NAMALWA (cell line): ENCODE measurements at places on chromosomes 3 and 15.

DNA sequence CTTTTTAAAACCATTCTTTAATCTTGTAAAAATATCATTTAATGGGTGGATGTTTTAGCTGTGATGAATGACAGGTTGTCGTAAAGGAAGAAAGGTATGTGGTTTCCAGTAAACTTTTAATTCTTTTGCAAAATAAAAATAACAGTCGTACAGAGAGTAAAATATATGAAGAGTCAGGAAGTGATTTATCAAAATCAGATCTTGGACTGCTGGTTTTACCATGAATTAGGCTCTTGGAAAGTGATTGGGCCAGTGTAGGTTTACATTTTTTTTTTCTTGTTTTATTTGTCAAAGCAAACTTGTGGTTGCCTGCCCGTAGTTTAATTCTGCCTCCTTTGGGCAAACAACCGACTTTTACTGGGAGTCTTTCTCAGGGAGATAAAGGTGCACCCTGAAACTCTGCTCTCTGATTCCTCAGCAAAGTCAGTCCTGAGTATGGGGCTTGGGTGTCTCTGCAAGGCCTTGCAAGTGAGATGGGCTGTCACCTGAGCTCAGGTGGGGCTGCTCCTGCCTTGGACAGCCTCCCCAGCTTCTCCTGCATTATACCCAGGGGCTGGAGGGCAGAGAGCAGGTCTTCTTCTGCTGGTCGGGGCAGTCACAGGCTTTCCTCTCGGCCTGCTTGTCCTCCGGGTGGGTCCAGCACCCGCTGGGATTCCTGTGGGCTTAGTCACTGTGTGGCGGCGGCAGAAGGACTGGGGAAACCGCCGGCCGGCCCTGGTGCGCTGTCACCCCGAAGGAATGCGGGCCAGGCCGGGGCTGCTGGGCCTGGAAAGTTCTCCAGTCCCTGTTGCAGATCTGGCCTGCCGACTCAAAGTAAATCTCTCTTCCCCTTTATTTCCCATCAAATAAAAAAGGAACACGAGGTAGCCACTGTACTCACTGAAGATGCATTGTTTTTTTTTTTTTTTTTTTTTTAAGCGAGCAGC is 79.0 kb downstream of the IGF1R start:
- DNase-seq, result no peak

DNA sequence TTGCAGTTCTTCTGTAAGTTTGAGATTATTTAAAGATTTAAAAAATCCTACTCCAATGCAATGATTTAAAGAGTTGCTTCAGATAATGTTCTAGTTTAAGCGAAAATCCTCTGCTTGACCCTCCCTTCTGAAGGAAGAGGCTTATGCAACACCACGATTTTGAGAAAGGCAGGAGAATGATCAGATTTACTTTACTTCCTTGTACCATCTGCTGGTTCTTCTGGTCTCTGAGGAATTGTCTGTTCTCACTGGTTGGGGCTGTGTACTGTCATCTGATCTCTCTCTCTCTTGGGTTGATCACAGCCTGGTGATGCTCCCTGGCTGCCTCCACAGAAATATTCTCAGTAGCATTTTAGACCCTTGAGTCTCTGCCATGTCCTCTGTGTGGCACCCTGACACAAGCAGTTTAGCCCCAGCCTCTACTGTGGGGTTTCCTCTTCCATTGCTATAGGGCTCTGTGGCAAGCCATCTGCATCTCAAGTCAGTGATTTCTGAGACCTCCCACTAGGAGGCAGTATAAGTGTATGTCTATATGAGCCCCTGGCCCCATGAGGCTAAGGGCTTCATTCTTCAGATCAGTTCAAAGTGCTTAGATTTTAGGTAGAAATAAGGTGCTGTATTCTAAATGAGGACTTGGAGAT is 50.8 kb upstream of the PLAAT1 start:
- DNase-seq, result peak; percentile 65

DNA sequence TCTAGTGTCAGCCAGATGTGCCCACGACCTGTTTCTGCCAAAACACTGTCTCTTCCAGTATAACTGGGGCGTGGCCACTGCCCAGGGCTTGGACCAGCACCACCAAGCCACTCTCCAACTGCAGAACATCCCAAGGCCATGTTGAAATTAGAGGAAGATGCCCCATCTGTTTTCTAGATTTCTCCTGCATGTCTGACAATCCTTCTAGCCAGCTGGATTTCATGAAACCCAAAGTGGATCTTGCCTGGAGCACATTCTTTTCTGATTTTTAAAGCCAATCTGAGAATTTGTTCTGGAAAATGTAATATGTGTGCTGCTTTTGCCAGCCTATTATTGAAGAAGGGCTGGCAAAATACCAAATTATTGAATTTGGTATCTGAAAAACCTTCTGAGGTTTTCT is 182.5 kb downstream of the SLCO3A1 start:
- DNase-seq, result no peak

DNA sequence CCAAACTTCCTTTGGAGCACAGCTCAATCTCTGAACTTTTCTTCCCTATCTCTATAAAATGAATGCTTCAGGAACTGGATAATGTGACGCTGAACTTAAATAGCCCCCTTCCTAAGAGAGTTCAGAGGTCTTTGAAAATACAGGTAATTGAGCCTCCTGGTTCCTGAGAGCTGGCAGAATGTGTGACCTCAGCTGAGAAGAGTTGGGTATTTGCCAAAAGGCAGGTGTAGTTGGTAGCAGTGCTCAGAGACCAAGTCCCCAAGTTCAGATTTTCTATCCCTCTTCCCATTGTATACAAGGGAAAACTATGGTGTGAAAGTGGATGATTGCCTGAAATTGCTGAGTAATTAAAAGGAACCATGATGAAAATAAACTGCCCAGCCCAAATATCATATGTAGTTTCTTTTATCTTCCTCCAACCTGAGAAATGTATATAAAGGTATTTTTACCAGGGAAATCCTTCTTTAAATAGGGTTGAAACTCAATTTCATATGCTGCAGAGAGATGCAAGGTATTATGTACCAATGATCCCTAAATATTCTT is 154.6 kb upstream of the ICE2 start:
- DNase-seq, result no peak

GRCh38 chr3:100966807-100967206 is 26.4 kb downstream of the ABI3BP start:
- no peak for DNase-seq

DNA sequence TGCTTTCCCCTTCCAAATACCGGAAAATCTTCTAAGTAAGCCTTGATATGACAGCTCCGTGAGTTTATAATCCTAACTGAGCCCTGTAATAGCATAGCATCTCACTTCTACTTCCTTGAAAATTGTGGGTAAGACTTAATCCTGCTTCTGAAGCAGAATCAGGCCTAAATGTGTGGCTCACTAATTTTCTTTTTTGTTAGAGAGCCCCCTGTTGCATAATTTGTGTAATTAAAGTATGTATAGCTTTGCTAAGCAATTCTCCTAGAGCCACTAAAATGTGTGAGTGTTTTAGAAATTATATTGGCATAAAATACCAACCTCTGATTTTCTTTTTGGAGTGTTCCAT is 304.4 kb downstream of the FGF12 start:
- DNase-seq, result peak; percentile 27

DNA sequence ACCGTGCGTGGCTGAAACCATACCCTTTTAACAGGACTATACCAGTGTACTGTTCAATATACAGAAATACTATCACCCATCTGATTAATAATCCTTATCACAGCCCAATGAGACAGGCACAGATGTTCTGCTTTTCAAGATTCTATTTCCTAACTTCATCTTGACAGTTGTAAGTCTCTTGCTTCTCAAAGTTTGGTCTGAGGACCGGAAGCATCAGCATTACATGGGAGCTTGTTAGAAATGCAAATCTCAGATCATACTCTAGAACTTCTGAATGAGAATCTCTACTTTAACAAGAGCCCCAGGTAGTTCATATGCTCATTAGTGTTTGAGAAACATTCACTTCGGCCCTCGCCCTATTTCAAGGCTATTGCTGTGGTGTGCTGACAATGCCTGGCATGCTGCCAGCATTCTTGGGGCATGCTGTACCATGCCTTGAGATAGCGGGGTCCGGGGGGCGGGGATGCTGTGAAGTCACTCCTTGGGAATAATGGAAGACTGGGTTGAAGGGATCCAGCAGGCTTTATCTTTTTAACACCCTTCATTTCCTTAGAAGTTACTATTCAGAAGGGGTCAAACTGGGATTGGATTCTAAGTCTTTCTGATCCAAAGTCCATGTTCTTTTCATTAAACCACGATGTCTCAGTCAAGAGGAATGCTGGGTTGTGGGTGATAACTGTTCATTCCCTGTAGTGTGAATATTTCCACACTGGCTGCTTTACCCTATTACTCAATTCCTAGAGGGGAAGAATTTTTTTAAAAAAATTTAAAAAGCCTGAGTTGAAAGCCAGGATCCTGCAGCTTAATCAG is 194.7 kb downstream of the LPP start:
- DNase-seq, result no peak

DNA sequence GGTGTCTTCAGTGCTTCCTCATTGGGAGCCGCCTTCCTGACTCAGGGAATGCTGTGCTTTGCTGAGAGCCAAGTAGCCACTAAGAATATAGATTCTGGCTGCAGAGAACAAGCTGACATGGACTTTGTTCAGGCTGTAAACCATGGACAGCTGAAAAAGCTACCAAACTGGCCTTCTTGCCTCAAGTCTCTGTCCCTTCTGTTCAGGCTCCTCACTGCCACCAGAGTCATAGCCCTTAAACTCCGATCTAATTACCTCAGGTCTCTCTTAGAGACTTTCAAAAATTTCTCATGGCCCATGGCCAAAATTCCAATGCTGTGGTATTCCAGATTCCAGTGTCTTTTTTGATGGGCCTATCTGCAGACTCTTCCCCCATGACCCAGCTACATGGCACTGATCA is 19.4 kb upstream of the PTX3 start:
- DNase-seq, result no peak

DNA sequence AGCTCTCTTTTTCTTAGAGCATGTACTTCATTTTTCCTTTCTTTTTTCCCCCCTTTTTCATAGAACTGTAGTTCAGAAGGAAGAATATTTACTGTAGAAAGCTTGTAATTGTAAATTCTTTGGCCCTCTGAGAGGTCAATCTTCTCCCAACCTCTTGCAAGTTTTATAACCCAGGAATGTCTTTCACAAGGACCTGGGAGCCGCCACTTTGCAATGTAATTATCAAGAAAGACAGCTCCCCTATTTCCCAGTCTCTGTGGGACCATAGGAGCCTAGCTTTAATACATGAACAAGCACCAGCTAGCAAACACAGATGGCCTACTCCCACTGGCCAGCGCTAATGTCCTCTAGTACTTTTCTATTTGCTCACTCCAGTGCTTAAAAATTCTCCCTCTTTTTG is 51.4 kb downstream of the NFKBIZ start:
- no peak for DNase-seq

- no peak for DNase-seq
Measured at GRCh38 chr15:83570756-83571155, 83.2 kb upstream of the ADAMTSL3 start.

GRCh38 chr3:186544281-186544680 is at the start of gene CRYGS:
CRYGS (minus strand) TSS chr3:186544380; CDS start chr3:186544326, 54 bp downstream.
- no peak for DNase-seq

GRCh38 chr15:41695750-41696436 is 35.7 kb downstream of the MGA start:
- DNase-seq, result peak; percentile 89

GRCh38 chr3:74067296-74067695 is 442.6 kb upstream of the PDZRN3 start:
- peak; percentile 1 for DNase-seq

- peak; percentile 55 for DNase-seq
Measured at GRCh38 chr3:47162697-47163168, 1.2 kb downstream of the SETD2 start.

- DNase-seq, result no peak
Measured at GRCh38 chr3:64340641-64341101, 115.4 kb upstream of the PRICKLE2 start.

- DNase-seq, result no peak
Measured at GRCh38 chr15:41945731-41946130, 26.6 kb downstream of the EHD4 start.

- no peak for DNase-seq
Measured at GRCh38 chr3:50190936-50191660, at the start of gene GNAT1. GNAT1 (plus strand) TSS chr3:50191610; CDS start chr3:50191726, 116 bp downstream.

DNA sequence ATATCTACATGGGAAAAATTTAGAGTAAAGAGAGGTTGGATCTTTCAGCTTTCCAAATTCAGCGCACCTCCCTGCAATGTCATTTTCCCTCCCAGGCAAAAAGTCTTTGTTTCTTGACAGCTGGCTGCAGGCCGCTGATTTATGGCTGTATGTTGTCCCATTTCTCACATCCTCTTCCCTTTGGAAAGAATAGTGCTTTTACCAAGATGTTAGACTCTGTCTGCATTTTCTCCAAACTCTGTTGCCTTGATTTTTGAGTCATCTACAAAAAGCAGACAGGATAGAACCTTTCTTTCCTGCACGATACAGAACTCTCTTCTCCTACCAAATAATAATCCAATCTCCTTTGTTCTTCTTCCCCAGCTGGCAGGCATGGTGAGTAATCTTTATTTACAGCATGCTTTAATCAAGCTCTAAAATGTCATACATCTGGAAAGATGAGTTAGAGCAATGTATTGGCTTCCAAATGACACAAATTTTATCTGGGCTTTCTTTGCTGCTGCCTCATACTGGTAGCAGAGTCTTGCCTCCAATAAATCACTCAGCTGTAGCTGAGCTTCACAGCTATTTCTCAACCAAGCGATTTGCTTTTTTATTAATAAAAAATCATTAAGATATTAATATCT is 101.9 kb downstream of the PIK3R4 start:
- DNase-seq, result no peak

GRCh38 chr3:185280572-185281365 is 26.9 kb upstream of the EHHADH start:
- DNase-seq, result peak; percentile 86

GRCh38 chr3:20488151-20488550 is 302.1 kb upstream of the SGO1 start:
- no peak for DNase-seq

DNA sequence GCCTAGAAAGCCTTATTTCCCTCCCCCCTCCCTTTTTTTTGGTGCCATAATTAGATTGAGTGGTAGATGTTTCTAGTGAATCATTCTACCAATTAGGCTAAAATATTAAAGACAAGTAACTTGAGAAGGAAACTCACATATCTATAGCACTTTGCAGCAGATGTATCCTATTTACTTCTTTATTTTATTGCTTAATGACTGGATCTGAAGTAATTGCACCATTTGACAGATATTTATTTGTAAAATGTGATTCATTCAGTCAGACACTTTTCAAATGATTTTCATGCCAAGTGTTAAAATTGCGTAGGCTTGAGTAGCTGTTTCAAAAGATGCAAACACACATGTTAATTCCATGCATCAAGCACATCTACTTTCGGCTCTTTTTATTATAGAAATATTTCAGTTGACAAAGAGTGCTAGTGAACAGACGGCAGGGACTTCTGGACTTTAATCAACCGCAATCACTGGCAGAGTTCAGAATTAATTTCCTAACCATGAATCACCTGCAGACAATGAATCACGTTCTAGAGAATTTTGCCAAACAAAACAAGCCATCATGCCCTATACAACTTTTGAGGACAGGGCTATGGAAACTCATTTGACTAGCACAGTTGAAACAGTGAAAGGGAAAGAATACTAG is 636.8 kb downstream of the MECOM start:
- DNase-seq, result no peak

GRCh38 chr3:143831208-143831607 is 17.1 kb downstream of the SLC9A9 start:
- DNase-seq, result no peak

- no peak for DNase-seq
Measured at GRCh38 chr3:42520336-42520735, 17.9 kb downstream of the VIPR1 start.

GRCh38 chr15:58934521-58934920 is 1.0 kb upstream of the SLTM start:
- no peak for DNase-seq

- no peak for DNase-seq
Measured at GRCh38 chr15:41773729-41774061, 589 bp upstream of the MAPKBP1 start.

- DNase-seq, result peak; percentile 18
Measured at GRCh38 chr3:108448593-108448992, 61.8 kb downstream of the MYH15 start.
